ENCODE measurements at places on chromosomes 2 and 18.

DNA sequence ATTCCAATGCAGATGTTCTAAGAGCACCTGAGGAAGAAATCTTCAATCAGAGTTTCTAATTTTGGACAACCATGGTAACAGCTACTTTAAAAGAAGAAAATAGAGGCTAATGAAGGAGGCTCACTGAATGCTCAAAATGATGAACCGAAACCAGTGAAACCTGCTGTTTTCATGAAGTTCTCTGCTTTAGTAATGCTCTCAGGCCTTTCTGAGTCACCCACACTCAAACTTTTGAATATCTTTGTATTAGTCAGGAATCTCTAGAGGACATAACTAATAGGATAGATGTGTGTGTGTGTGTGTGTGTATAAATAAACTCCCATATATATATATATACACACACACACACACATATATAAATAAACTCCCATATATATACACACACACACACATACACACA, 76.9 kb upstream of the RIT2 start:
- DNase-seq, result no peak

DNA sequence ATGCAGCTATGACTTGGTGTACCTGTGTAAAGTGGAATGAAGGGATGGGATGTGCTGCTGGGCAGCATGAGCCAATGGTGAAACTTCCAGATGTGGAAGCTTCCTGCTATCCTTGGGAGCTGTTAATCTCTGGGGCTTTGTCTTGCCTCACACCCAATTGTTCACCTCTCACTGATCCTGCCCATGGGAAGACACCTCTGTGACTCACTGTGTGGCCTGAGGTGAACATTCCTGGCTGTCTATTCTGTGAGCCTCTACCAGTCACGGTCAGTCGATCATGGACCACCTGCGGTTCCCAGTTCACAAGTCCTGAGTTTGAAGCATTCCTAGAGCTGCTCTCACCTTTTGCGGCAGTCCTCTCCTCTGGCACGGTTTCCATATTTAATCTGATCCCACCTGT, 12.1 kb downstream of the NEURL3 start:
- no peak for DNase-seq

DNA sequence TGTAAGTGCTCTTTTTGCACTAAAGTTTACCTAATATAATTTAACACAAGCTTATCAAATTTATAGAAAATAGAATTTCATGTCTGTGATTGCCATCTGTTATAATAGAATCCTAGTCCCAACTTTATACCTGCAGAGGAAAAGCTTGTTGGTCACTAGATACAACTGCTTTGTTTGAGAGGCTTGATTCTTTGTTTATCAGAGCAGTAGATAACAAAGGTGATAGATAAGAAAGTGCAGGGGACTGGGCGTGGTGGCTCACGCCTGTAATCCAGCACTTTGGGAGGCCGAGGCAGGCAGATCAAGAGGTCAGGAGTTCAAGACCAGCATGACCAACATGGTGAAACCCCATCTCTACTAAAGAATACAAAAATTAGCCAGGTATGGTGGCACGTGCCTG, 528.0 kb downstream of the STK39 start:
- DNase-seq, result no peak

DNA sequence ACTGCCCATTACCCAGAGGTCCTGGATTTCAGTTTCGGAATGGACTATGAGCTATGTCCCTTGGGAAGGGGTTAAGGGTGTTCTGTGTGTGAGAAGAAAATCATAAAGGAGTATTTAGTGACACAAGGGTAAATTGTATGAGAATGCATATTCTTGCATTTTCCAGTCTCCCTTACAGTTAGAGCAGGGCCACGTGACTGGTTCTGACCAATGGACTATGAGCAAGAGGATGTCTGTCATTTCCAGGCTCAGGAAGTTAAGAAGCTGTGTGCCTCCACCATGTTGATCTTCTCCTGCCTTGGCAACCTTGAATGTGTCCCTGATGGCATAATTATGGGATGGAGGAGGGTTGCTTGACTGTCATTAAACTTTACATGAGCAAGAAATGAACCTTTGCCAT, 94.9 kb downstream of the DHRS9 start:
- DNase-seq, result no peak

- no peak for DNase-seq
Measured at GRCh38 chr2:48049371-48049770, 143.1 kb upstream of the FBXO11 start.

- DNase-seq, result no peak
Measured at GRCh38 chr2:236818281-236819045, 248.8 kb downstream of the ACKR3 start.

DNA sequence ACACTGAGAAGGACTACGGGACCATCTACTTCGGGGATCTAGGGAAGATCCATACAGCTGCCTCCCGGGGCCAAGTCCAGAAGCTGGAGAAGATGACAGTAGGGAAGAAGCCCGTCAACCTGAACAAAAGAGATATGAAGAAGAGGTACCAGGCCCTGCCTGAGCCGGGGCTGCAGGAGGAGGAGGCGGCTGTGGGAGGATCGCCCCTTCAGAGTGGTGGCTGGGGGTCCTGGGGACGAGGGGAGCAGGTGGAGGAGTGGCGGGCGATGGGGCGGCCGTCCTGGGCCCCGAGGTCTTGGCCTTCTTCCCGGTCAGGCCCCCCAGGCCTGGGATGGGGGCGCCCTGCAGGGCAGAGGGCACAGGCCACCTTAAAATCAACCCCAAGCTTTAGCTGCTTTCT, 524 bp downstream of the ANKRD30B start:
- no peak for DNase-seq

- DNase-seq, result no peak
Measured at GRCh38 chr2:217269701-217270484, 410.0 kb upstream of the TNP1 start.

GRCh38 chr2:10383960-10384734, 64.0 kb downstream of the ODC1 start:
- DNase-seq, result no peak

GRCh38 chr2:239381709-239382134, 19.1 kb downstream of the HDAC4 start:
- no peak for DNase-seq

- DNase-seq, result no peak
Measured at GRCh38 chr18:61893309-61893970, 633 bp upstream of the RNF152 start.

DNA sequence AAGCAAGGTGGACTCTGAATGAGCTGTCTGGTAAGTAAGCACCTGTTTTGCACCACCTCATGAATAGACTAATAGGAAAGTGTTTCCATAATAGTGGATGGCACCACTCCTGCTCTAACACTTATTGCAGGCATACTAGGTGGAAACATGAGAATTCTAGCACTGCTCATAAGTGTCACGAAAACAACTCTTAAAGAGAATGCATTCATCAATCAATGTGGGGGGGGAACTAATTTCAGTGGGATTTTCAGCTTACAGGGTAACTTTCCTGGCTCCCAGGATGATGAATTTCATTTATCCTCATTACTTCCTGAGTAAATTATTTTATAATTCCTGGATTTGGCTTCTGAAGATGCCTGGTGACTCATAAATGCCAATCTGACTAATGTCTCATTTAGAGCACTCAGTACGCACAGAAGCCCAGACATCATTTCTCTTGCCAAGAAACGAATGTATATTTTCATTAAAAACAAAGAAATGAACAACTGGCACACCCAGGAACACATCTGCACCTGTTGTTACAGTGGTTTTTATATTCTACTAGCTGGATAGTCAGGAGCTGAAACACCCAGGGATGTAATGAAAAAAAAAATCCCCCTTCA, 129.6 kb downstream of the PID1 start:
- DNase-seq, result no peak

DNA sequence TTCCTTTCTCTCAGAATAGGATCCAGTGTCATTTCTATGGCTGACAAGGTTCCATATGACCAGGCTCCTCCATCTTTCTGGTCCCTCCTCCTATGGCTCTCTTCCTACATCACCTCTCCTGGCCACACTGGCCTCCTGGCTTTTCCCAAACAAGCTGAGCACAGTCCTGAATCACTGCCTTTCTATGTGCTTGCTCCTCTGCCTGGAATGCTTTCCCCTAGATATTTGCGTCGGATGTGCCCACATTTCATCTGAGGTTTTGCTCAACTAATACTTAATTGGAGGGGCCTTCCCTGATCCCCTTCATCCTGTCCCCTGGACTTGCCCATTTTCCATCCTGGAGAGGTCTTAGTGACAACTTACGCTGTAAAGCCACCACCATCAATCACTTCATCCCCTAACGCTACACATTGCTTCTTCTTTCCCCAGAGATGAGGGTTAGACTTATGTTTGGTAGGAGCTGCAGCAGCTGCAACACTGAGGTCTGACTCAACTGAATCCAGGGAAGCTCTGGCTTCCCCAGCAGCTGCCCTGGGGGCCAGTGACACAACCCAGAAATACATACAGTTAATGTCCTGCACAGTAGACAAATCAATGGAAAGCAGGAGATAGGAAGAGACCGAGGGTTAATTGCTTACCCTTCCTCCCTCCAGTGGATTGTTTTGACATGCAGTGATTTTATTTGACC, 42.9 kb downstream of the QPCT start:
- DNase-seq, result no peak

GRCh38 chr2:158378926-158379325, 77.6 kb downstream of the CCDC148 start:
- DNase-seq, result no peak

DNA sequence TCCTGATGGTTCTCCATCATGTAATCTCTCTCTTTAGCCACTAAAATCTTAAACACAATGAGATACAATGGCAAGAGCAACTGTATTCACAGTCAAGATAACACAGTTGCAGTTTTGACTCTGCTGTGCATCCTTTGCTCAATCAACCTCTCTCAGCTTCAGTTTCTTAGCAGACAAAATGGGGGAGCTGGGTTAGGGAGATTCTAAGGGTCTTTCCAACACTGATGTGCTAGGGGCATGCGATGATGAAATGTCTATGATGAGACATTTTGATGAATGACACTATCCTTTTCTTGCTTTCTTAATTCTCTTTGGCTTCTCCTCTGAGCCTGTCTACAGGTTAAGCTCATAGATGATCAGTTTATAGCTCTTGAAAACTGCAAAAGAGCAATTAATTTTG, 1.1 kb downstream of the SERPINB10 start:
- no peak for DNase-seq

GRCh38 chr2:23041443-23041842, 343.5 kb upstream of the KLHL29 start:
- no peak for DNase-seq

- no peak for DNase-seq
Measured at GRCh38 chr2:238954841-238955591, 107.1 kb downstream of the TWIST2 start.

DNA sequence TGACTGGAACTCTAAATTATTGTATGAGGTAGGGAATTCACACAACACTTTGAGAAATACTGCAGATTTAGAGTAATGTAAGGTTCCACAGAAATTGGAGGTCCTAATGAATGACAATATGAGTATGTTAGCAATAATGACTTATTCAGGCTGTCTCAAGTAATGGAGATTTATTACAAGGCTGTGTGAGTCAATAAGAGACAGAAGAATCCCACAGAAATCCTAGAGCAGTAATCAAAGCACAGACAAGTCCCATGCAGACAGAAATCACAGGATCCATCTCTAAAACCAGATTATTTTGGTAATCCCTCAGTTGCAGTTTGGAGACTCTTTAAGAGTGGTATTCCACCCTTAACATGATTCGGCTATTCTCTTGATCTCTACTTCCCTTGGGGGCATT, 83.6 kb downstream of the FAM161A start:
- no peak for DNase-seq

- DNase-seq, result no peak
Measured at GRCh38 chr2:156430980-156431358, 5.2 kb upstream of the GPD2 start.

- no peak for DNase-seq
Measured at GRCh38 chr2:128568106-128568505, 249.4 kb upstream of the HS6ST1 start.

DNA sequence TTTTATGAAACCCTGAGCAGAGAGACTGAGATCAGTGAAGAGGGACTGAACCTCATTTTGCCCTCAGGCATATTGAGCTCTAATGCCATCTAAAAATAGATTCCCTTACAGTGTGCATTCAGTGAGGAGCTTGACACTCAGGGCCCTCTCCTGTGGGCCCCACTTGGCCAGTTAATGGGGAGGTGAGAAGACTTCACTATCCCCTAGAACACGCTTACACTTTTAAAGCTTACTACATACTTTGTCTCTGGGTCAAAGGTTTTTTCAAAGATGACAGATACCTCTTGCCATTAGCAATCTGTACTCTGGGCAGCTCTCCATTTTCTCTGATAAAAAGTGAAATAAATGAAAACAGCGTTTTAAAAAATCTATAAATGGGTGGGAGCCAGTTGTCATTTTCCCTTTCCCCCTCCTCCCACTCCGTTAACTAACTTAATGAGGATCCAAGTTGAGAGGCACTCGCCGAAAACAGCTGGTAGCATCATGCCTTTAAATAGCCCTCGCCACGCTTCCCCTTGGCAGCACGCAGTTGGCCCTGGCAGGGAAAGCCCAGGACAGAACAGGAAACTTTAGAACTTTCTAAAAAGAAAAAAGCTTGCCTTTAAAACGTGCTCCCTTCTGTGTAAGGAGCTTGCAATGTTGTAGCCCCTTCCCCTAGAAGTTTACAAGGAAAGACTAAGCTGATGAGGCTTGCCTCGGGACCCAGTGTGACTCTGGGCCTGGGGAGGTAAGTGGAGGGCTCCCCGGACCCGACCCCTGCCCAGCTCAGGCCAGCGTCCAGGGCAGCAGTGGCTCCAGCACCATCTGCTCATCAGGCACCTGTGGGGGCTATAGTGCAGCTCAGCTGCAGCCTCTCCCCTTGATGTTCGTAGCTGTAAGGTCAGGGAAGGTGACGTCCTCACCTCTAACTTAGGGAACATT, 58.8 kb upstream of the FOSL2 start:
- DNase-seq, result no peak

GRCh38 chr2:154228566-154229280, 357.0 kb downstream of the GALNT13 start:
- no peak for DNase-seq

DNA sequence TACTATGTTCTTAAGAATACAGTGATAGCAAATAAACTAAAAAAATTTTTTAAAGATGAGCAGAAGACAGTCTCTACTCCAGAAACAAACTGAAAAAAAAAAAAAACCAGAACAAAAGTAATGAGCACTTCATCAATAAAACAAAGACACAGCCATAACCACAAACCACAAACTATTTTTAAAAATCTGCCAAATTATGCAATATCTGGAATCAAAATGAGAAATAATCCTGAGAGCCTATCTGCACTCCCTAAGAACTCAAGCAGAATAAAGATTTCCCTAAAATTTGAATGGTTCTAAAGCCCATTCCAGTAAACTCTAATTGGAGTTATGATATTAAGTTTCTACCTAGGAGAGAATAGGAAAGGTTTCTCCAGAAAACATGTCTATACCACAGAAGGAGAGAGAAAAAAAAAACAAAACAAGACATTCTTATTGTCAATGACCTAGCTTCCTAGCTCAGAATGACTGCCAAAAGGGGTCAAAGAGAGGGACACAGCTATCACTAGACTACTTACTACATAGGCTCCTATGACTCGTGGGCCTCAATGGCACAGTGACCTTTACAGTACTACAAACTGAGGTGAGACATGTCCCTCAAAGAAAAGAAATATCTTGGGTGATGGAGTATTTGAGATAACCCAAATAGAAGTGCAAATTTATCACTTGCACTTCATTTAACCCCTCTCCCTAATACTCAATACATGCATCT, 262.8 kb downstream of the ZEB2 start:
- no peak for DNase-seq

GRCh38 chr2:204027091-204027490, 90.5 kb downstream of the ICOS start:
- DNase-seq, result no peak

- no peak for DNase-seq
Measured at GRCh38 chr2:213420828-213421385, 136.6 kb downstream of the SPAG16 start.
